ENCODE measurements at places on chromosomes 3 and 15.
A peak's percentile ranks its signal among the peaks of the same experiment; 100 is the strongest.

DNA sequence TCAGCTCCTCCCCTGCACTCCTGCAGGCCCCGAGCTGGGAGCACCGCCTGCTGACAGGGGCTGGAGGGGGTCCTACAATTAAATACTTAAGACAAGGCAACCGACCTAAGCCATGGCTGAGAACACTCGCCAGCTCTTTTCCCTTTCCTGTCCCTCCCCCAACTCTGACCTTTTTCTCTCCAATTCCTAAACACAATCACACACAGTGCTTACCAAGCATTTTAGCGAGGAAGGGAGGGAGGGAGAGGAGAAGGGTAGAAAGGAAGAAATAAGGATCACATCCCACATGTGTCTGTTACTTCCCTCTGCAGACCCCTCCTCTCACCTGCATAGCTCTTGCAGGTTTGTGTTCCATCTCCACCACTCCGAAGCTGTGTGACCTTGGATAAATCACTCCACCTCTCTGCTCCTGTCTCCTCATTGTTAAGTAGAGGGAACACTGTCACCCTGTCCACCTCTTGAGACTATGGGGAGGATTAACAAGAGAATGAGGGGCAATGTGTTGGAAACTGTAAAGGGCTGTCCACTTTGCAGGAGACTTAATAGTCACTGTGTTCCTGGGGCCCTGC lies 63.6 kb downstream of the CYP11A1 start:
- DNase-seq = no peak

- no peak for DNase-seq
These were observed 17.9 kb downstream of the SERP1 start for GRCh38 chr3:150528354-150528797.

DNA sequence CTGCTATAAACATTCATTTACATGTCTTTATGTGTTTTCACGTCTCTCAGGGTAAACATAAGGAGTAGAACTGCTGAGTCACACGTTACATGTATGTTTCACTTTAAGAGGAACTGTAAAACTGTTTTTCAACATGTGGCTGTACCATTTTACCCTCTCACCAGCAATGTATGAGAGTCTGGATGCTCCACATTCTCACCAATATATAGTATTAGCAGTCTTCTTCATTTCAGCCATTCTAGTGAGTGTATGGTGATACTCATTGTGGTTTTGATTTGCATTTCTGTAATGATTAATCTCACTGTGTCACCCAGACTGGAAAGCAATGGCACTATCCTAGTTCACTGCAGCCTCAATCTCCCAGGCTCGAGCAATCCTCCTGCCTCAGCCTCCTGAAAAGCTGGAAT lies 37.1 kb downstream of the PHC3 start:
- DNase-seq = no peak

- no peak for DNase-seq
These were observed 59.9 kb downstream of the GALK2 start for GRCh38 chr15:49229922-49230321.

DNA sequence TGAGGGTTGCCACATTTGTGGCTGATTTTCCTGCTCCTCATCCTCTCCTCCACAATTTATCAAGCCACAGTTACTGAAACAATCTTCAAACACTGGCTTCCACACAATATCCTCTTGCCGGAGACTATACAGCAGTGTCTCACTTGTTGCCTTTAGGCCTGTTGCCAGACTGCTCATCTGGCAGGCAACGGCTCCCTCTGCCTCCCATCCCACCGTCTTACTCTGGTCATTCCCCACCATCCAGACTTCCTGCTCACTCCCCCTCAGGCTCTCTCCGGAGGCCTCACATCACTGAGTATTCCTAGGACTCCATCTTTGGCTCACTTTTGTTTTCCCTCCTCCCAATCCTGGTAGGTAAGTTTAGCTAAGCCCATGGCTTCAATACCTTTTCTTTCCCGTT lies 301.9 kb downstream of the IL20RB start:
- DNase-seq = no peak

- DNase-seq = no peak
These were observed 1107.8 kb downstream of the IGSF11 start for GRCh38 chr3:117926819-117927218.

GRCh38 chr3:51379301-51379700 lies 5.8 kb upstream of the MANF start:
- DNase-seq = no peak

GRCh38 chr3:159829539-159830227 lies 159.0 kb upstream of the IL12A start:
- no peak for DNase-seq

DNA sequence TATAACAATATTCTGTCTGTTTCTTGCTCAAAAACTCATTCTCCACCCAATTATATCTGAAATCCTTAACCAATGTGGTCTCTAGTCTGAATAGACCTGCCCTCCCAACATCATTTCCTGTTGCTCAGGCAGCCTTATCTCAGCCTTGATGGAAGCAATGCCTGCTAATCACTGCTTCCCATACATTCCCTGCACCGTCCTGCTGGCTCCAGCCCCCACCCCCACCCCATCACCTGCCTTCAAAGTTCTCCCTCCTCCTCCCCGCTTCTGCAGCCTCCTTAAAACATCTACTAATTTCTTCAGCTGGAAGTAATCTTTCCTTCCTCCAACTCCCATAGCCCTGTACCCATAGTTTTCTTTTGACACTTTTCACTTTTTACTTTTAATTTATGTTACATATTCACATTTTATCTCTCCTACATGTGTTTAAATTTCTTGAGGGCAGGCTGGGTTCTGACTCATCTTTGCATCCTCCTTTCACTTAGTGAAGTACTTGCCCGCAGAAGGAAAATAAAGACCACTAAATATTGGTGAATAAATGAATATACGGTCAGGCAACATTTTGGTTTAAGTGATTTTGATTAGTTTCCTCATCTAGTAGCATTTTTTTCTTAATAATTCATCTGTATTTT lies 98.2 kb downstream of the MEIS2 start:
- DNase-seq = no peak

DNA sequence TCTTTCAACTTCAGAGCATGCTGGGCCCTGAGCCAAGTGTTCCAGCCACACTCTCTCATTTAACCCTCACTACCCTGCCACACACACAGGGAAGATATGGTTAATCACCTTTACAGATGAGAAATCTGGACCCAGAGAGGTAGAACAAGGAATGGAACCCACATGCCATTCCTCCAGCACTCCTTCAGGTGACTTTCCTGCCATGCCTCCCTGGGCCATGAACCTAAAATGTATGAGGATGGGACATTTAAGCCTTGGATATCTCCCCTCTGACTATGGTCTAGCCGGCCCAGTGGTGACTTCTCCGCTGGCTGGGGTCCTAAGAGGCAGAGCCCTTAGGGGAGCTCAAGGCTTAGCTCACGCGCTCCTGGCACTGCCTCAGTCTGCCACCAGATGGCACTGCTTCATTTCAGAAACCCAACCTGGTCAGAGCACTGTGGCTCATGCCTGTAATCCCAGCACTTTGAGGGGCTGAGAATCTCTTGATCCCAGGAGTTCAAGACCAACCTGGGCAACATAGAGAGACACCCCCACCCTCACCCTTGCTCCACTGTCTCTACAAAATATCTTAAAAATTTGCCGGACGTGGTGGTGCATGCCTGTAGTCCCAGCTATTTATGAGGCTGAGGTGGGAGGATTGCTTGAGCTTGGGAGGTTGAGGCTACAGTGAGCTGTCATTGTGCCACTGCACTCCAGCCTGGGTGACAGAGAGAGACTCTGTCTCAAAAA lies 2.2 kb upstream of the DCAF1 start:
- DNase-seq = peak; percentile 60

- DNase-seq = no peak
These were observed 56.0 kb upstream of the CHRNA7 start for GRCh38 chr15:31974154-31974794.

- DNase-seq = no peak
These were observed 46.8 kb downstream of the EOMES start for GRCh38 chr3:27675287-27675686.

GRCh38 chr3:41092844-41093243 lies 106.5 kb upstream of the CTNNB1 start:
- no peak for DNase-seq

DNA sequence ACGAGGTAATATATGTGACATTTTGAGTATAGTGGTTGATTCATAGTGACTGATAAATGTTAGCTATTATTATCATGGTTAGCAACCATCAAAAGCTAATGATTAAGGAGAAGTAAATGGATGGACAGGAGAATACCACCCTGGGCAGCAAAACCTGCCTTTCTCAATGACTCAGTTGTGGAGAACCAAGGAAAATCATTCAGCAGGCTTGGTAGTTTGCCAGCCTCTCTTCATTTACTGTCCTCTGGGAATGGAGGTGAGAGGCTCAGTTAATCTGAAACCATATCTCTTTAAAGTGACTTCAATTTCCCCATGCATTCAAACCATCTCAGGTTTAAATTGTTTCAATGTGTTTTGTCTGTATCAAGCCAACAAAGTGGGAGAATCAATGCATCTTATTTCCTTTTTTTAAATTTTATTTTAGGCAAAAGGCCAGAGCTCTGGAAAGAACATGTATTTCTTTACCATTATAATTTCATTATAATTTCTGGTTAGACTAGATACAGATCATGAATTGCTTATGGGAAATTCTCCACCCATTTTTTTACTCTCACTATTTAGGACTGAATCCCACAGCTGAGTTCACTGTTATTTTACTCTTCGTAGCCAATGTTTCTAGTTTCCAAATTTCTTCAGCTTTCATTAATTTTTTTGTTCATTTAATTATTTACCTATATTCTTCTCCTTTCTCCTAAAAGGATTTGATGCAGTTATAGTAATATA lies 2.7 kb downstream of the TM4SF18 start:
- DNase-seq = no peak

- no peak for DNase-seq
These were observed 111.3 kb downstream of the GBE1 start for GRCh38 chr3:81650187-81650586.

GRCh38 chr15:77243135-77243534 lies 172.2 kb upstream of the TSPAN3 start:
- no peak for DNase-seq

- DNase-seq = no peak
These were observed 619.1 kb upstream of the BCHE start for GRCh38 chr3:166456286-166456685.

- no peak for DNase-seq
These were observed 63.5 kb downstream of the FEM1B start for GRCh38 chr15:68340726-68341671.

Data from stimulated activated CD8-positive, alpha-beta memory T cell treated with anti-CD3 and anti-CD28 coated beads, Interleukin-4, amount 100 ng/mL, for 4 hours (primary cell).